ENCODE measurements at places on chromosomes 2 and 18.

DNA sequence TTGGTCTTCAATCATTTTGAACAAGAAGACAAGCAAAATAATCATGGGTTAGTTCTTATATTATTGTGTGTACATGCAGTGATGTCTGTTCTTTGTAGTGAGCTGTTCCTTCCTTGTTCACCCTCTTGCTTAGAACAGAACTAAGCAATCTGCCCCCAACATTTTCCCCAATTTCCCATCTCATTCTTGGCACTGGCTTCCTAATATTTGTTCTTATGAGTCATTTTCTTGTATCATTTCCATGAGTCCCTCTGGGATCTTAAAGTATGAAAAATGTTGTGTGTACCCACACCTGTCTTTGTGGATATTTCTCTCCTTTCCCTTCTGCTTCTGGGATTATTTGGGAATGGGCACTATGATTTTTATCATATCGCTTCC is 3.5 kb upstream of the IL1B start:
- no peak for DNase-seq

DNA sequence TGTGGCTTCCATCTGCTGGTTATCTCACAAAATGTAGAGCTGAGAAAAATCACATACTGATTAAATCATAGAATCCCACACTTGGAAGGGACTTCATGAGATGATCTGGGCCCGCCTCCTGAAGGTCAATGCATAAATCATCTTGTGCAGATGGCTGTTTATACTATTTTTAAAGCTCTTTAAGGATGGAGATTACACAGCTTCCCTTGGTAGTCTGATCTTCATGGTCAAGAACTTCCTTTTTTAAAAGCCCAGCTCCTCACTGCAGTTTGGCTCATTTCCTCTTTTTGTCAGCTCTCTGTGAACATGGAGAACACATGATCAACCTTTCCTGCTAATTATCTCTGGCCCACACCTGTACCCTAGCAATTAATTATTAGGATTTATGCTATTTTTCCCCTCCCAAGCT is 25.9 kb downstream of the GCG start:
- peak; percentile 18 for DNase-seq

- DNase-seq: no peak
Observed at GRCh38 chr2:70047451-70047850, 39.8 kb upstream of the PCBP1 start.

- DNase-seq: no peak
Observed at GRCh38 chr2:51813247-51813646, 781.3 kb upstream of the NRXN1 start.

DNA sequence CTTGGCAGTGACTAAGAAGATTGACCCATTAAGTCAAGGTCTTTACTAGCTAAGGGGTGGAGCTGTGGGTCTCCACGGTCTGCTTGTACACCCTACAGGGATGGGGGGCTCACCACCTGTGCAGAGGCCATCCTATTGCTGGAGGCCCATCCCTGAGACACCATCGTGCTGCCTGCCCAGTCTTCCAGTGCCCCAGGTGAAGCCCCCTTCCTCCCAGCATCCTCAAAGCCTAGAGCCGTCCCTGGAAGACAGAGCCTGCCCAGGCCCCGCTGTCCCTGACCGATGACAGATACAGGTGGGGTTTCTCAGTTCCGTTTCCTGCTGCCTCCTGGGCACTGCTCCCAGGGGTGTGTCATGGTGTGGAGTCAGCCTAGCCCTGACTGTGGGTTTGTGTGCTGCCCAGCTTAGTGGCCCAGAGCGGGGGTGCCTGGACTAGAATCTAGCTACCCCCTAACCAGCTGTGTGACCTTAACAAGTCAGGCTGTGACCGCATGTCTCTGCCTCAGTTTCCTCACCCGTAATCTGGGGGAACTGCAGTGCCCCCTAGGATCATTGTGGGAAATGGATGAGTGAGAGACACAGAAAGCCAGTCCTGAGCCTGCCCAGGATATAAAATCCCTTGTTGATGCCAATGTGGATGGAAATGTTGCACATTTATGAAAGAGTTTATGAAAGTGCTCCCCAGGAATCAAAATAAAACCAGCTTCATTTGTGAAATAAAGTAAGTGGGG is 2.0 kb downstream of the OTOS start:
- no peak for DNase-seq

GRCh38 chr2:145617906-145618305 is 1098.0 kb upstream of the ZEB2 start:
- DNase-seq: no peak

- no peak for DNase-seq
Observed at GRCh38 chr2:190023860-190024259, 38.7 kb downstream of the MSTN start.

DNA sequence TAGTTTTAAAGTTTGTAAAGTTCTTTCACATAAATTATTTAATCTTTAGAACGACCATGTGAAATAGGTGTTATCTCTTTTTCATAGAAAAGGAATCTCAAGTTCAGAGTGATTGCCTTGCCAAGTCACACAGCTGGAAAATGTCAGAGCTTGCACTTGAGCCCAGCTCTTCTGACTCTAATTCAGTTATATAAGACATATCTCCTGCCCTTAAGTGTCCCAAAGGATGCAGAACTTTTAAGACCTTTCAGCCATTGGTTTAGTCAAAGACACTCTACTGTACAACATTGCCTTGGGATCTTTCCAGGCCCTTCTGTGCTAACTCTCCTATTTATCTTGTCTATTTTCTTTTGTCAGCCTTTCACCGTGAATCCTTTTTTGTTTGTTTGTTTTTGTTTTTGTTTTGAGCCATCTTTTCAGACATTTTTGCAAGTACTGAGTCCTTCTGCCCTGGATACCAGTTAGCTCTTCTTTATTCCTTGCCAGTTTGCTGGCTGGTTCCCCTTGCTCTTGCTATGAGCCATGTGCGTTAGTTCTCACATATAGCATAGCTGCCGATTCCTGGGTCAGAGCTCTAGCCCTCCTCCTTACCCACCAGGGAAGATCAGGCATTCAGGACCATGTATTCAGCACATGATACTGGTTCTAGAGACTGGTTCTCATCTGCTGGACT is 160.0 kb upstream of the MYO3B start:
- DNase-seq: no peak

GRCh38 chr18:50397023-50397422 is 22.2 kb downstream of the SKA1 start:
- no peak for DNase-seq

DNA sequence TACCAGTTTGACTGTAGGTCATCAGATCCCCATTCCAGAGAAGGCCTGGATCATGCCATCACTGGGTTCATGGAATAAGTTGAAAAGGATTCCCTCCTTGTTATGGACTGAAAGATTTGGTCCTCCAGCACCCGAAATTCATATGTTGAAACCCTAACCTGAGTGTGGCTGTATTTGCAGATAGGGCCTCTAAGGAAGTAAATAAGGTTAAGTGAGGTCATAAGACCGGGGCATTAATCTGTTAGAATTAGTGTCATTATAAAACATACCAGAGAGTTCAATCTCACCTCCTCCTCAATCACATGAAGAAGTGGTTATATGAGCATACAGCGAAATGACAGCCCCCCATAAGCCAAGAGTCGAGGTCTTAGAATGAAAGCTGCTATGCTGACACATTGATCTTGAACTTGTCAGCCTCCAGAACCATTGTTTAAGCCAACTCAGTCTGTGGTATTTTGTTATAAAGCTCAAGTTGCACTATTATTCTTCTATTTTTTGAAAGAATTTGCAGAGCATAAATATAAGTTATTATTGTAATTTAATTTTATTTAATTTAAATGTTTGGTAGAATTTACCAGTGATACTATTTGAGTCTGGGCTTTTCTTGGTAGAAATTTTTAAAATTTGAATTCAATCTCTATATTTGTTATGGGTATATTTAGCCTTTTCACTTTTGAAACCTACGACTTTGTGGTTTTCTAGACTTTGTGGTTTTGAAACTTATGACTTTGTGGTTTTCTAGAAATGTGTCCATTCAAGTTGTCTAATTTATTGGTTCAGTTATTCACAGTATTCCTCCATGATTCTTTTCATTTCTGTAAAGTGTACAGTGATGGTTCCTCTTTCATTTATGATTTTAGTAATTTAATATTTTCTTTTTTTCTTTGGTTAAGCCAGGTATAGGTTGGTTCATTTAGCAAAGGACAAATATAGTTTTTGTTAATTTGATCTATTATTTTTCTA is 1206.7 kb upstream of the CDH2 start:
- no peak for DNase-seq

- no peak for DNase-seq
Observed at GRCh38 chr2:189116979-189117378, 62.6 kb downstream of the COL5A2 start.

DNA sequence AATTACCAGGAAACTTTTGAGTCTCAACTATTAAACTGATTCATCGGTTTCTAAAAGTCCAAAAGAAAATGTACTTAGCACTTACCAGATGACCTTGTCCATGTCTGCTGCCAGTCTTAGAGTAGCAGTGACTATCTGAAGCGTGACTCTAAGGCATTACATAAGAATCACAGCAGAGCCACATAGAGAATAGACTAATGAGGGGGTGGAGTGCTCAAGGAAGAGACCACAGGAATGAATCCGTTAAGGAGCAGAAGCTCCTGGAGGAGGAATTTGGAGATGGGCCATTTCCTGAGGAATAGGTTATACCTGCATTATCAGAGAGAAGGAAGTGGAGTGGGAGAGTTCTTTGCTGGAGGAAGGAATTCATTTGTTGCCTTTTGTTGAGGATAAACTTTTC is 116.0 kb downstream of the MAP3K20 start:
- DNase-seq: no peak

GRCh38 chr2:57809230-57809629 is 237.4 kb upstream of the VRK2 start:
- no peak for DNase-seq

DNA sequence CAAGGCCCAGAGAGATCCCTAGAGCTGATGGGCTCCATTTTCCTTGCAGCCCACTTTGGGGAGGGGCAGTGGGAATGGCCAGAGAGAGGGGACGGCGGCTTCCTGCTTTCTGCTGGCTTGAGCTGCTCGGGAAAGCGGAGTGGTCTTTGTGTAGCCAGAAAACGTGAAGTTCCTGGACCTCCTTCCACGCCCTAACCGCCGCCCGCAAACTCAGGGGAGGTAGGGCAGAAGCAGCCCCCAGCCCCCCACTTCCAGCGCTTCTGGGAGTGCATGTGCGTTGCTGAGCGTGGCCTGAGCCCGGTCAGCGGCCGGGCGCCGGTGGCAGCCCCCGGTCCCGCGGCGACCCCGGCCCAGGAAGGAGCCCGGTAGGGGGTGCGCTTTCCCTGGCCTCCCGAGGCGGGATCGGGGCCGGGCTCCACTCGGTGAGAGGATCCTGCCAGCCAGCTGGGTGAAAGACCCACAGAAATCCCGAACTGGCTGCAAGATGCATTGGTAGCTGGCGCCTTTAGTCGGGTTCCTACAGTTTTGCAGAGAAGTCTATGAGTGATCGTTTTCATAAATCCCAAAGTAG is 25.3 kb upstream of the BOD1L2 start:
- no peak for DNase-seq

GRCh38 chr2:66805016-66805865 is 370.3 kb downstream of the MEIS1 start:
- DNase-seq: no peak

DNA sequence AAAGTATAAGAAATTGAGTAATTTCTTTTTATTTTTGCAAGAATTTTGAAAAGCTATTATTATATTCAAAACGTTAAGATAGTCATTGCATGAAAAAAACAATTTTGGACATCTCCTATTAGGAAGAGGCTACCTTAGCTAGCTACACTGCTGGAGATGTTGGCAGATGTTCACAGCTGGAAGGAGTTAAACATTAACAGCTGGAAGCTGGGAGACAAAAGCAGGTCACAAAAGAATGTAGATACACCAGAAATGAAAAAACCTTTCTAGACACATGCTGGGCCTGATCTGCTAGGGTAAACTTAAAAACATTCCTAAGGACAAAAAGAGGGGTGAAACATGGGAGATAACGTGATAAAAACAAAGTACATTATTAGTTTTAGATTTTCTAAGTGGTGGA is 84.4 kb downstream of the SESTD1 start:
- DNase-seq: no peak

DNA sequence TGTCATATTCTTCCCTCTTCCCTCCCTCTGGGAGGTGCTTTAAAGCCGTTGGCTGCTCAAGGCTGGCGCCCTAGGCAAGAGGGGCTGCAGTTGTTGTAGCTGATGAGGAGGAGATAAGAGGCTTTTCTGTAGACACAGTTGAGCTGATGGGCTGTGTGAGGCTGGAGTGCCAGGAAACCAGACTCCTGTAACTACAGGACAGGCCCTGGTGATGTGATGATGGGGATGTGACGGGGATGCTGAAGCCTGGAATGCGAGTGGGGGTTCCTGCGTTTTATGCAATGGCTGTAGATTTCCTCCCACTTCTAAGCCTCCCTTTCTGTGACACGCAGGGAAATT is 5.7 kb upstream of the EFR3B start:
- DNase-seq: no peak

GRCh38 chr18:42860548-42860947 is 254.9 kb downstream of the RIT2 start:
- DNase-seq: no peak

DNA sequence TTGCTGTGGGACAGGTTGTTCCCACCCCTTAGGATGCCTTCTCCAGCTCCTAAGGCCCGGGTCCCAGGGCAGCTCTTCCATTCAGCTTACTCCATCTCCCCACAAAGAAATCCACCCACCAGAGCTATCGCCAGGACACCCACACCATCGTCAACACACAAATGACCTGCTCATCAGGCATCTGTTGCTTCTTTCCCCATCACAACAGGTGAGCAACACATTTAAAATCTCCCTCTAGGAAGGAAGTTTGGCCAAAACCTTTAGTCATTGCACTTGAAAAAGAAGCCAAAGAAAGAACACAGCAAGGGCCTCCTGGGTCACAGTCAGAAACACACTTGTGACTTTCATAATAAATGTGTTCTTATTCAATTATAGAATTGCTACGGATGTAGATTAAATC is 289.0 kb downstream of the PIEZO2 start:
- no peak for DNase-seq

GRCh38 chr2:231297108-231297908 is 98.2 kb upstream of the B3GNT7 start:
- peak; percentile 37 for DNase-seq

DNA sequence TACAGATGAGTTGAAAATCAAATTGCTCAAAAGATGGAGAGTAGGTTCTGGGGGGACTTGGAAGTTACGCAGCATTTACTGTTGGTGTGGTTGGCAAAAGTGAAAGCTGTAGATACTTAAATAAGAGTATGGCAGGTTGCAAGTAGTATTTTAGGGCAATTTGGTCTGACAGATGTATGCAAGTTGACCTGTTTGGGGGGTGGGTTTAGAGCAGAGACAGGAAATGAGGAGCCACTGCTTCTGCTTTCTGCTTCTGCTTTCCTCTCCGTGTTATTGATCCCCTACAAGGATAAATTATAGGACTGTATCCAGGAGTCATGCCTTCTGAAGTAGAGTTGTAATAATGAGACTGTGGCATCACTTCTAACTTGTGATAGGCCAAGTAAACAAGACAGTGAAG is 71.2 kb downstream of the EPAS1 start:
- DNase-seq: no peak

GRCh38 chr2:107584577-107584976 is 242.1 kb upstream of the RGPD4 start:
- no peak for DNase-seq
